Astrocyte (in vitro differentiated cells and primary cell): ENCODE measurements at places on chromosomes 3 and 15. TPM values are rescaled to one million over a fixed set of nuclear protein-coding genes. Genes with fewer than 3 reads are reported as not detected.

- peaks cover 60% of the 10 kb centered on the region for H3K4me1 ChIP-seq
- peak overlapping the region; percentile 91 for H3K27ac ChIP-seq
- DNase-seq: peak; percentile 92
These were observed 27.9 kb downstream of the EHD4 start for GRCh38 chr15:41944313-41944940.

DNA sequence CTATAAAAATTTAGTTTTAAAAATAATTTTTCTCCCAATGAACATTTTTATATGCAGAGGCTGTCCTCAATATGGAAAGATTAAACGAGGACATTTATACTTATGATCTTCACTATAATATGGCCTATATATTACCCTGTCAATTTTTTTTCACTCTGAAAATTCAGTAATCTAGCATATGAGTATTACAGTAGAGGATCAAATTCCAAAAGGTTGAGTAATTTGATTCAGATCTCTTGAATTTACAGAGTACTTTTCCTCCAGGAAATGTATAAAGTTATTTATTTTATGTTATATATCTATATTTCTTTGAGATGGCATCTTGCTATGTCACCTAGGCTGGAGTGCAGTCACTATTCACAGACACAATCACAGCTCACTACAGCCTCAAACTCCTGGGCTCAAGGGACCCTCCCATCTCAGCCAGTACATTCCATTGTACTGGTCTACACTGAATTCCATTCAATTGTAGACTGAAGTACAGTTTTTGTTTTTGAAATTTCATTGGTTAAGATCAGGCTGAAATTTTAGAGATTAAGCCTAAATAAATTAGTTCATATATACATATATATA lies 16.3 kb upstream of the TRPM7 start:
- DNase-seq: no peak
- H3K4me3 ChIP-seq: no peak overlapping the region
- no peak overlapping the region for H3K27ac ChIP-seq
- H3K4me1 ChIP-seq: no peaks in the 10 kb centered on the region
- no peaks in the 10 kb centered on the region for H3K36me3 ChIP-seq

- DNase-seq: peak; percentile 87
- H3K4me3 ChIP-seq: no peak overlapping the region
- no peaks in the 10 kb centered on the region for H3K27me3 ChIP-seq
- H3K27ac ChIP-seq: no peak overlapping the region
- H3K4me1 ChIP-seq: peaks cover 4% of the 10 kb centered on the region
These were observed 214.9 kb upstream of the NR2F2 start for GRCh38 chr15:96115642-96116041.

- H3K27me3 ChIP-seq: no peaks in the 10 kb centered on the region
- H3K27ac ChIP-seq: no peak overlapping the region
- no peak overlapping the region for H3K4me3 ChIP-seq
- no peaks in the 10 kb centered on the region for H3K36me3 ChIP-seq
- DNase-seq: peak; percentile 64
These were observed 28.8 kb downstream of the KNG1 start for GRCh38 chr3:186746008-186746407.

DNA sequence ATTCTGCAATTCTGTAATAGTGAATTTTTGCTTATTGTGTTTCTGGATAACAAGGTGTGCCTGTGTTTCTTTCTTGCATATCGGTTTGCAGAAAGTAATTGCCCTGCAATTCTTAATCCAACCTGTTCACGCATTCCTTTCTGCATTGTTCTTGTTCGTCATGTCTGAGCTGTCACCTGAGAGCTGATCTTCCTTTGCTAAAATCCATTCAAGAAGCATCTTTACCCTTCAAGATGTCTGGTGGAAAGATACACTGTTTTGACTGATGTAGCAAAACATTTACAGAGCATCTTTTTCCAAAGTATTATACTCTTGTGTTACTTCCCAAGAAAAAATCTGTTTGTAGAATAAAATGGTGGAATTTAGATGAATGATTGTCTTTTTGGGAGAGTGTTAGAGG lies 159.0 kb upstream of the WNT5A start:
- H3K4me3 ChIP-seq: no peak overlapping the region
- no peaks in the 10 kb centered on the region for H3K36me3 ChIP-seq
- no peaks in the 10 kb centered on the region for H3K4me1 ChIP-seq
- H3K27me3 ChIP-seq: peaks cover 8% of the 10 kb centered on the region
- DNase-seq: no peak

DNA sequence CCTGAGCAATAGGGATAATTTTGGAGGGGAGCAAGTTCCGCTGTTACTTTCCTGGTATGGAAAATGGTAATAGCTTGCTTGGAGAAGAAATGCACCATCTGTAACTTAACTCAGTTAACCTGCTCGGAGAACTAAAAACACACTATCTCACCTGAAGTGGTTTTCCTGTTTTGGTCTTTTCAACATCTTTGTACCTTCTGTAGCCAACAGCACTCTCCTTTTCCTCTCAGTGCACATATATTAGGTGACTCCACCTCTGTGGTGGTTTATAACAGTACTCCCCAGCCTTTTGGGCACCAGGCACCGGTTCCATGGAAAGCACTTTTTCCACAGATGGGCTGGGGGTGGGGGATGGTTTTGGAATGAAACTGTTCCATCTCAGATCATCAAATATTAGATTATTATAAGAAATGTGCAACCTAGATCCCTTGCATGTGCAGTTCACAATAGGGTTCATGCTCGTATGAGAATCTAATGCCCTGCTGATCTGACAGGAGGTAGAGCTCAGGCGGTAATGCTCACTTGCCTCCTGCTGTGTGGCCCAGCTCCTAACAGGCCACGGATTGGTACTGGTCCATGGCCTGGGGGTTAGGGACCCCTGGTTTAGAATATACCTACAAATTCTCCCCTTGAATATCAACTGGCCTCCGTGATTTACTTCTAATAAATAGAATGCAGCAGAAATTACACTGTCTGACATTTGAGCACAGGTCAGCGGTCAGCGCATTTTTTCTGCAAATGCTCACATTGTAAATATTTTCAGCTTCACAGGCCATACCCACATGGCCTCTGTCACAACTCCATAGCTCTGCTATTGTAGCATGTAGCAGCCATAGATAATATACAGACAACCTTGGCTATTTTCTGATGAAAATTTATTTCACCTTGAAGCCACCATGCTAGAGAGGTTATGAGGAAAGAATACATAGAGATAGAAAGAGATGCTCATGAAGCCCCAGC lies 83.8 kb upstream of the SUCLG2 start:
- no peak for DNase-seq
- H3K27me3 ChIP-seq: no peaks in the 10 kb centered on the region
- H3K4me3 ChIP-seq: no peak overlapping the region
- no peaks in the 10 kb centered on the region for H3K36me3 ChIP-seq
- H3K4me1 ChIP-seq: no peaks in the 10 kb centered on the region

DNA sequence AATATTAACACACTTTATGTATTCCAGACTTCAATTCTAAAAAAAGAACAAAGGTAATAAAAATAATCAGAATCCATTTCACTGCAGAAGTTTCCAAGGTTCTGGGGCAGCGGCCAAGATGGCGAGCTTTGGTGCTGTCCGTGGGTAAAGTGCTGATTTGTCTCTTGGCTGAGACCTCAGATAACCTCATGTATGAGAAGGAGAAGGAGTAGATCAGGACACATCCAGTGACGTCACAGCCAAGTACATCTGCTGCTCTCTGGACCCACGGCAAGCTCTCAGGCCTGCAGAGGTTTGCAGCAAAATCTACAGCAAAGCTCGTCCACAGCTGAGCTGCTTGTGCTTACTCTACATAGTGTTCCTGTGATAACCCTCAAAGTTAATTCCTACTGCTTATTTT lies 165.7 kb downstream of the MAGI1 start:
- H3K4me1 ChIP-seq: no peaks in the 10 kb centered on the region
- no peaks in the 10 kb centered on the region for H3K27me3 ChIP-seq
- no peak overlapping the region for H3K27ac ChIP-seq
- no peak overlapping the region for H3K4me3 ChIP-seq
- DNase-seq: no peak
- H3K36me3 ChIP-seq: no peaks in the 10 kb centered on the region

DNA sequence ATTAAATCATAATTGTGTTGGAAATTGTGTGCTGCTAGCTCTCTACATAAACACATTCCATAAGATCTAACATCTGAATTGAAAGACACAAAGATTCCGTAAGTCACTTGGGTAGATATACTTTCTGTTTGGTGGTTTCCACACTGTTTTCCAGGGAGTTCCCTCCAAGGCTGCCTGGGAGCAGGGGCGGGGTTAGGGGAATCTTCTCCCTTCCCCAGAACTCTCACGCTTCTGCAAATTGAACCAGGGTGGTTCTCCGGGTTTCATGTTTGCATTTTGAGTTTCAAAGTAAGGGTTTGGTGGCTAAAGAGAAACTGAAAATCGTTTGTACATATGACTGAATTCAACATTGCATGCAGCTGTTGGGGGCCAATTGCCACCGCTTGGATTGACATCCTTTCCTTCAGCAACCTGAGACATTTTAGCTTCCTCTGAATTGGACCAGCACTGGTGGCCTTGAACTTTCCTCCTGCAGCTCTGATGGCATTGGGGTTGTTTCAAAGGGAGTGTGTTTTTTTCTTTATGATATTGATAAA lies 192.7 kb upstream of the FEZF2 start:
- DNase-seq: no peak
- peaks cover 28% of the 10 kb centered on the region for H3K4me1 ChIP-seq
- H3K27me3 ChIP-seq: no peaks in the 10 kb centered on the region
- H3K4me3 ChIP-seq: no peak overlapping the region
- H3K27ac ChIP-seq: no peak overlapping the region

DNA sequence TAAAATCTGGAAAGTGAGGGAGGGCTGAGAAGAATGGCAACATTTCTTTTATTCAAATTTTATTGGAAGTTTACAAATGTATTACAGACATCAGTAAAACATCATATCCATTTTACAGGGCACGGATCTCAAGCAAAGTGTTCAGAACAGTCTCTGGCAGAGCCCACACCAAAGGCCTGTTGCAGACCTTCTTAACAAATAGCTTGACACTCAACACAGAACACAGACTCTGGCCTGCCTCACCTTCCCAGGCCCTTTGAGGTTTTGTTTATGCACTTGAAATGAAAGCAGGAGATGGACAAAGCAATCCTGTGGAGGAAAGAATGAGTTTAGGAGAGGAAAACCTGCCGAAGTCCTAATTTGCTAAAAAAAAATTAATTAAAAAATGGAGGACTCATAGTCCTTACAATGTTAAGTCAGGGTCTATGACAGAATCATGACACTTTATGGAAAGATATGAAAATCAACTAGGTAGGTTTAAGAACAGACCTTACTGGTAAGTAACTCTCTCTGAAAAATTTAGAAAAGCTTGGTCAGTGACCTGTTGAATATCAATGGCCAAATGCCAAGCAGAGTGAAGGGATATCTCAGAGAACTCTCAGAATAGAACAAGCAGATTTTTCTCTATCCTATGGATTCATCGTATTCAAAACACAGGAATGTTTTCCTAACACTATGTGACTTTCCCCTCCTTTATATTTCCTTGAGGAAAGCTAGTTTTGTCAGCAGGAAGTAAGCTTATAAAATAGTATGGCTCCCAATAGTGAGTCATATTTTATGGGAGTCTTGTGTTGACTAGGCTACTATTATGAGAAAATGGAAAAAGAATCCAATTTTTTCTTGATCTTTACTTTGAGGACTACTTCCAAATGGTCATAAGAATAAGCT lies 70.8 kb upstream of the PSMD6 start:
- no peak overlapping the region for H3K27ac ChIP-seq
- DNase-seq: no peak
- H3K27me3 ChIP-seq: no peaks in the 10 kb centered on the region
- no peak overlapping the region for H3K4me3 ChIP-seq
- no peaks in the 10 kb centered on the region for H3K4me1 ChIP-seq
- H3K36me3 ChIP-seq: peaks cover 4% of the 10 kb centered on the region

DNA sequence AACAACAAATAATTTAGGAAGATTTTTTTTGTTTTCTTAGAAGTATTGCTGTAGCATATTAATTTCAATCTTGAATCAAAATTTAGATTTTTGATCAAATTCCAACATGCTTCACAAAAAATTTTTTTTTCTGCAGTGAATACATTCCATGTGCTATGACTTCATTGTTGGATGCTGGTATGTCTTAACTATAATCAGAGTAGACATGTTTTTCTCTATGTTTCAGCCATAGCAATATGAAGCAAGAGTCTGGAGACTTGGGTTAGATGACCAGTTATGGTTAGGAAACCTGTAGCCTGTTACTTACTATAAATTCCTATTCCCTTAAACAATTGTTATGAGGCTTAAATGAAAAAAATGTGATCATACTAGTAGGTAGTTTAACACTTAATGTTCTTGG lies 176.1 kb upstream of the CHL1 start:
- no peaks in the 10 kb centered on the region for H3K36me3 ChIP-seq
- no peak for DNase-seq
- H3K27ac ChIP-seq: no peak overlapping the region
- no peak overlapping the region for H3K4me3 ChIP-seq
- H3K4me1 ChIP-seq: no peaks in the 10 kb centered on the region
- no peaks in the 10 kb centered on the region for H3K27me3 ChIP-seq

Gene PCCB
- 41.3 and 41.6 TPM in 2 replicates for total RNA-seq

Gene GCSAM
- not detected in 2 replicates for total RNA-seq

Gene RHCG
- total RNA-seq: 0.18 TPM in 1 of 2 replicates, not detected in the other

Gene PEX11A
- total RNA-seq: 2.1 and 2.5 TPM in 2 replicates
